COR-L47 (cell line): ENCODE measurements at places on chromosomes 3 and 15.

GRCh38 chr3:152037297-152037696, 163.9 kb downstream of the SUCNR1 start:
- DNase-seq: no peak

- DNase-seq: peak; percentile 91
Measured at GRCh38 chr15:69058830-69059556, 44.5 kb downstream of the NOX5 start.

- no peak for DNase-seq
Measured at GRCh38 chr15:26887926-26888666, 21.2 kb downstream of the GABRA5 start.

- no peak for DNase-seq
Measured at GRCh38 chr3:71786551-71786950, 1.6 kb upstream of the PROK2 start.

GRCh38 chr3:173993299-173993698, 595.8 kb downstream of the NLGN1 start:
- peak; percentile 47 for DNase-seq

- no peak for DNase-seq
Measured at GRCh38 chr3:2614578-2614977, 495.6 kb downstream of the IL5RA start.

DNA sequence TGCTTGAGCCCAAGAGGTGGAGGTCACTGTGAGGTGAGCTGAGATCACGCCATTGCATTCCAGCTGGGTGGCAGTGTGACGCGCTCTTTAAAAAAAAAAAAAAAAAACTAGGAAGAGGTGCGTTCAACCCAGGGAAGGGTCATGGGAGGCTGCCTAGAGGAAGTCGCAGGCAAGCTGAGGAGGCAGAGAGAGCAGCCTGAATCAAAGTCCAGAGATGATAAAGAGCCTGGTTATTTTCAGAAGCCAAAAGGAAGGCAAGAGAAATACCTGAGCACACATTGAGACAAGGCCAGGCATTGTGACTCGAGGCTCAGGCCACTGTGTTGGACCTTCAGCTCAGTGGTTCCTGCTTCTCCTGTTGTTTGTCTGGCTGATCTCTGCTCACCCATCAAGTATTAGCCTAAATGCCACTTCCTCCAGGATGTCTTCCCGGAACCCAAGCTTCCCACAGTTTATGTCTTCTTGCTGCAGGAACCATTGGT, 16.1 kb upstream of the GCNT3 start:
- no peak for DNase-seq

DNA sequence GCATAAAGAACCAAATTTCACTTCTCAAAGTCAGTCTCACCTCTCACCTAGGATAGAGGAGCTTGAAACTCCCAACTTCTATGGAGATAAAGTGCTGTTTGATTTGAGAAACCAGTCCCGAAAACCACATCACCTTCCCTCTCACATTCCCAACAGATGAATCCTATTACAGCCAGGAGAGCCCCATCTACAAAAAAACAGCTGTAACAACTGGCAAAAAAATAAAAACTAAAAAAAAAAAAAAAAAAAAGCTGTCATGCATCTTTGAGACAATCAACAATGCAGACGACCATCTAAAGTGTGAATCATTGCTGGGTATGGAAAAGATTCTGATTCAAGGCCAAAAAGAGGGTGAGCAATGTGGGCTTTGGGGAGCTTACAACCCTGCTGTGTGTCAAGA, 23.8 kb downstream of the HOMER2 start:
- DNase-seq: no peak

GRCh38 chr3:136735103-136735502, 17.1 kb downstream of the STAG1 start:
- no peak for DNase-seq

- no peak for DNase-seq
Measured at GRCh38 chr3:187162265-187162953, 23.1 kb upstream of the RPL39L start.

GRCh38 chr3:156395961-156396710, 158.8 kb downstream of the SSR3 start:
- no peak for DNase-seq

DNA sequence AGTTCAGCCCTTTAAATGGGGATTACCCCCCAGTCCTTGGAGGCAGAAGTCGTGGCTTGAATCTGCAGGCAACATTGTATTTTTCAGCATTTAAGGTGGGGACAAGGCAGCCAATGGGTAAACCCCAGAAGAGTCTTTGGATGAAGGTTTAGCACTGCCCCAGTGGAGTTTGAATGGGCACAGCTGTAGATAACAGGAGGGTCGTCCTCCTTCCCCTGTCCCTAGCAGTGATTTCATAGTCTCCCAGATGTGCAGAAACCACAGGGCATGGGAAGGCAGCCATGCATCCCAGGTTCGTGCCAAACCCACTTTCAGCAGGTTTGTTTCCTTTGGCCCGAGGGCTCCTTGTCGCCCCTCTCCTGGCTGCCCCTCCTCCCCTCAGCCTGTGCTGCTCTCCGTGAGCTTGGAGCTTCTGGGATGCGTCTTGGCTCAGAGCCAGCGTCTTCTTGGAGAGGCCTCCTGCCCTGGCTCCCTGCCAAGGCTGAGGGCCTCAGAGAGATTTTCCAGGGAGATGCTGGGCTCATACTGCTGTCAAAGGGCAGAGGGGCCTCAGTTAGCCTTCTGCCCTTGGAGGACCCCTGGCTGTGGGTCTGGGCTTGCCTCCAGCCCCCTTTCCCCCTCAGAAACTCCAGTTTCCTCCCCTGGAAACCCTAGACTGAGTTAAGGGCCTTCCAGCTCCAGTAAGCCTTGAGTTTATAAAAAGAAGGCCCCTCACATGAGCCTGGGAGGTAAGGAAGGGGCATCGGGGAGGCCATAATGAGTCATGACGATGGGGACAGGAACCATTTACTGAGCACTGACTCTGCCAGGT, 48.9 kb upstream of the POLG start:
- DNase-seq: peak; percentile 97

GRCh38 chr3:27638594-27638993, 83.5 kb downstream of the EOMES start:
- DNase-seq: no peak

DNA sequence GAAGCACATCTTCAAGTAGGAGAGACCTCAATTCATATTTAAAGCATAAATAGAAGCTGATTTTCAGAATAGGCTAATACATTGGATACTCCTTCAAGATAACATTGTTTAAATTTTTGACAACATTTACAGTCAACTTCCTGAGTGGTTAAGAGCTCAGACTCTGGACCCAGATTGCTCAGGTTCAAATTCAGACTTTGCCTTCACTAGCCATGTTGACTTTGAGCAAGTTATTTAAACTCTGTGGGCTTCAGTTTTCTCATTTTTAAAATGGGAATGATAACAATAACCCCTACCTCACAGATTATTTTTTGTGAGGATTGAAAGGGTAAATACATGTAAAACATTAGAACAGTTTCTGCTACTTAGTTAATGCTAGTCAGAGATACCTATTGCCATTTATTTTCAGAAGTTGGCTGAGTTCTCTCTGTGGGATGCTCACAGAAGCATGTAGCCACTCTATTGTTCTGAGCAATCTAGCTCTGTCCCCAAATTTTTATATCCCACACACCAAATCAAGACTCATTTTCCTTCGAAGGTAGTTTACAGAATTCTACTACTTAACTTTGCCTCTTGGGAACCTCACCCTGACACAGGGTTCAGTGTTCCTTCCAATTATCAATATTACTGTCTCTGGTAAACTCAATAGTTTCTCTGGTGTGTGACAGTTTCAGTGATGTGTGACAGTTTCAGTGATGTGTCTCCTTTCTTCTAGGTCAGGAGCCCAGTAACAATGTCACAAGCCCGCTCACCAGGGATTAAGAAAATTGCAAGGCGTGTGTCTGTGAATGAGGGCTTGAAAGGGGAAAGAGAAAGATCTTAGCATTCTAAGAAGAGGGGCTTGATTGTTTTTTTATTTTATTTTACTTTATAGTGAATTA, 79.4 kb upstream of the OSTN start:
- no peak for DNase-seq

GRCh38 chr3:11591391-11592282, 52.1 kb downstream of the VGLL4 start:
- DNase-seq: no peak

GRCh38 chr3:141151439-141151838, 80.2 kb upstream of the PXYLP1 start:
- no peak for DNase-seq

DNA sequence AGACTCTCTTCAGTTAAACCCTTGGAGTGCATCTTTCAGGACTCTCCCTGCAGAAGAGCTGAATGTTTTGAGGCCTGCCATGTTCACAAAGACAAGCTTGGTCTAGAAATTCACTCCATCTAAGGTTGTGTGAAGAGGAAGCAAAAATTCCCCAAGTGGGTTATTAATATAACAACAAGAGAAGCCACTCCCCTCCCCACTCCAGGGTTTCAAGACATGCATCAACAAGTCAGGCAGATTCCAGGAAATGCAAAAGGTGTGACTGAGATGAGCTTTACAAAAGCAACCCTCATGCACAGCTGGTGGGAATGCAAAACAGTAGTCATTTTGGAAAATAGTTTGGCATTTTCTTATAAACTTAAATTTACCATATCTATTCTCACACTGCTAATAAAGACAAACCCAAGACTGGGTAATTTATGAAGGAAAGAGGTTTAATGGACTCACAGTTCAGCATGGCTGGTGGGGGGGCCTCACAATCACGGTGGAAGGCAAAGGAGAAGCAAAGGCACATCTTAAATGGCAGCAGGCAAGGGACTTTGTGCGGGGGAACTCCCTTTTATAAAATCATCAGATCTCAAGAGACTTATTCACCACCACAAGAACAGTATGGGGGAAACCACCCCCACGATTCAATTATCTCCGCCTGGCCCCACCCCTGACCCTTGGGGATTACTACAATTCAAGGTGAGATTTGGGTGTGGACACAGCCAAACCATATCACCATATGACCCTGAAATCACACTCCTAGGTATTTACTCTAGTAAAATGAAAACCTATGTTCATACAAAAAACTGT, 31.3 kb downstream of the TARS3 start:
- DNase-seq: no peak

- DNase-seq: no peak
Measured at GRCh38 chr3:106454497-106454896, 585.7 kb upstream of the CBLB start.

- DNase-seq: no peak
Measured at GRCh38 chr3:59854-60253, 136.7 kb upstream of the CHL1 start.

DNA sequence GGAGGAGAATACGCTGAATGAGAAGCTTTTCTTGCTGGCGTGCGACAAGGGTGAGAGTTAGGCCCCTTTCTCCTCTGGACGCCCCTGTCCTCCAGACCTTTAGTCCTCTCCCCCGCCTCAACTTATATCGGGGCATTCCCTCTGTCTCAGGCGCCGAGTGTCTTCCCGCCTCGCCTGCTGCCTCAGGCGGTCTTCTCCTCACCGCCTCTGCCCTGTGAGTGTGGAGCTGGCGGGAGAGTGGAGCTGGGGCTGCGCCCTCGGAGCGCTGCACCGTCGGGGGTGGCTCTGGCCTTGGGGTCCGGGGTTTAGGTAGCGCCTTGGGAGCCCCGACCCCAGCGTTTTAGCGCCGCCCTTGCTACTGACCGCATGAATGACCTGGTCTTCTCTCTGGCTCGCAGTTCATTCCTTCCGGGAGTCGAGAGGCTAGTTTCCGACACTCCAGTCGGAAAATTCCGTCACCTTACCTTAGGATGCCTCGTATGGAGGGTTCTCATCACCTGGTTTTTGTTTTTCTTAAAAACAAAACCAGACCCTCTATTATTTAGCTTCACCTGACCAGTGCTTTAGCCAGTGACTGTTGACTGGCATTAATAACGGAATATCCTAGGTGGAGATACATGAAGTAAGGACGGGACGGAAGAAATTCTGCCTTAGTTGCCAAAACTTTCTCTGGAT, 985 bp downstream of the TRPC1 start:
- DNase-seq: peak; percentile 50

GRCh38 chr3:72487078-72487765, 361.0 kb downstream of the SHQ1 start:
- DNase-seq: no peak

- DNase-seq: no peak
Measured at GRCh38 chr3:50068134-50068533, 20.6 kb upstream of the RBM5 start.

GRCh38 chr3:193894121-193894863, 241.7 kb upstream of the HES1 start:
- no peak for DNase-seq

GRCh38 chr3:64228110-64228509, 2.8 kb upstream of the PRICKLE2 start:
- DNase-seq: no peak

DNA sequence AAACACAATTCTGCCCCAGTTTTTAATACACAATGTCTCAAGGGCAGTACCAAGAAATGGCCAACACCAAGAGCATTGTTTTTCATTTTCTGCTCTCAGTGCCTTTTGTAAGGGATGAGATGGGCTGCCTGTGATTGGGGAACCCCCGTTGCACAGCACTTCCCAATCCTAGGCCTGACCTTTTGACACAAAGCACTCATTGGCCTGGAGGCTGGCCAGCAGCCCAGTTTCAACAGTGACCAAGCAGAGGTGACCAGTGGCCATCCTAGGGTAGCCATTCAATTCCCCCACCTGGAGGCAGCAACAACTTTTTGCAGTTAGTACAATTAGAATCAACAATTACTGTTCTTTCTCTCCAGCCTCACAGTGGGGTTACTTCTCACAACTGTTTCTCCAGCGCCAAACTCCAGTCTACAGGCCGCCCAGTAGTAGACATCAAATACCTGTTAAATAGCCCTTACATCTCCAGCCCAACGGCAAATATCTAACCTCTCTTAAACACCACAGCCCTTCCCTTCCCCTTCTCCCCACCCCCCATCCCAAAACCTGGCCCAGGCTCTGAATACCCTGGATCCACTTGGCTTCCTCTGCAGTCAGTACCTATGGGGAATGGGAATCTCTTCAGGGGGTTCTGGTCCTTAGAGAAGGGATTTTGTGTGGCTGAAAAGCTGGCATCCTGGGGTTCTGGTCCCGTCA, 8.9 kb upstream of the LRRC2 start:
- no peak for DNase-seq

- DNase-seq: peak; percentile 2
Measured at GRCh38 chr15:78565951-78566774, 843 bp downstream of the CHRNA5 start.

GRCh38 chr3:145735631-145736030, 425.4 kb downstream of the PLOD2 start:
- no peak for DNase-seq

GRCh38 chr15:94968133-94968532, 736.8 kb downstream of the MCTP2 start:
- no peak for DNase-seq

DNA sequence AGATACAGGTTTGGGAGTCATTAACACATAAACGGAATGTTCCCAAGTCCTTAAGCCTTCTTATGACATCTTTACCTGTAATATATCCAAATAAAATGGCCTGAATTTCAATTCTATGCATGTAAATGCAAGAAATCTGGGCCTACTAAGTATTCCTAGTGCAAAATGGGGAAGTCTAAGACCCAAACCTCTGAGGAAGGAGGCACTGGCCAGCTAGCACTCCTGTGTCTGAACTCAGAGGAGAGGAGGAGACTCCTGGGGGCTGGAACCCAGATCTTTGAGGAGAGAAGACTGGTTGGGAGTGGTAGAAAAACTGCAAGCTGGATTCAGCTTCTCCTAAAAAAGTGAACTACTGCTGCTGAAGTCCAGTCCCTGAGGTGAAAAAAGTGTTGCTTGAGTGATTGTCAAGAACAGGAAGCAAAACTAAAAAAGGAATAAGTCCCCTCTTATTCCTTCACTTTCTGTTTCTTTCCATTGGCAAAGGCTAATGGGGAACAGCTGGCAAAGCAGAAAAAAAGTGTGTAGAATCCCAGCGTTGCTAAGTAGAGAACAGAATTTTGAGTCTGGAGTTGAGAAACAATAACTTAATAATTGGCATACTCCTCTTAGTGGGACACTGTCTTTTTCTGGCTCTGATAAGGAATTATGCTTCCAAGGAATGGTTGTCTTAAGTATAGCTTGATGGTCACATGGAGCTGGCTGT, 54.8 kb upstream of the ATP2C1 start:
- no peak for DNase-seq
